ENCODE measurements at places on chromosomes 1 and 21.

- H3K36me3 ChIP-seq: peaks cover 25% of the 10 kb centered on the region
- peak overlapping the region; percentile 11 for H3K27ac ChIP-seq
- no peak overlapping the region for H3K4me3 ChIP-seq
- no peaks in the 10 kb centered on the region for H3K27me3 ChIP-seq
- no peak for DNase-seq
- no peaks in the 10 kb centered on the region for H3K4me1 ChIP-seq
Measured at GRCh38 chr1:155793213-155793612, 63.8 kb downstream of the GON4L start.

- H3K36me3 ChIP-seq: no peaks in the 10 kb centered on the region
- H3K27ac ChIP-seq: no peak overlapping the region
- no peaks in the 10 kb centered on the region for H3K27me3 ChIP-seq
- no peak for DNase-seq
Measured at GRCh38 chr21:34553151-34553952, 41.3 kb upstream of the KCNE1 start.

- no peak overlapping the region for H3K27ac ChIP-seq
- no peaks in the 10 kb centered on the region for H3K27me3 ChIP-seq
- peaks cover 2% of the 10 kb centered on the region for H3K4me1 ChIP-seq
- H3K4me3 ChIP-seq: no peak overlapping the region
Measured at GRCh38 chr1:45456531-45456930, 34.4 kb downstream of the TESK2 start.

DNA sequence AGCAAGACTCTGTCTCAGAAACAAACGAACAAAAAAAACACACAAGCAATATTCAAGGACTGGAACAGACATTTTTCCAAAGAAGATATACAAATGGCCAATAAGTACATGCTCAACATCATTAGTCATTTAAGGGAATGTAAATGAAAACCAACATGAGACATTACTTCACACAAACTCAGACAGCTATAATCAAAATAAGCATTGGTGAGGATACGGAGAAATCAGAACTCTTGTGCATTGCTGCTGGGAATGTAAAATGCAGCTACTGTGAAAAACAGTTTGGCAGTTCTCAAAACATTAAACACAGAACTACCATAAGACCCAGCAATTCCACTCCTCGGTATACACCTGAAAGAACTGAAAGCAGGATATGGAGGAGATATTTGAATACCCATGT lies 15.4 kb downstream of the NOL9 start:
- H3K36me3 ChIP-seq: peaks cover 29% of the 10 kb centered on the region
- DNase-seq: no peak
- no peak overlapping the region for H3K4me3 ChIP-seq
- no peak overlapping the region for H3K27ac ChIP-seq

- no peak overlapping the region for H3K4me3 ChIP-seq
- H3K27me3 ChIP-seq: peaks cover 24% of the 10 kb centered on the region
- DNase-seq: no peak
- H3K27ac ChIP-seq: no peak overlapping the region
- no peaks in the 10 kb centered on the region for H3K4me1 ChIP-seq
- no peaks in the 10 kb centered on the region for H3K36me3 ChIP-seq
Measured at GRCh38 chr1:205350691-205351141, 6.0 kb downstream of the KLHDC8A start.

GRCh38 chr1:27435566-27436203 lies 43.3 kb downstream of the GPR3 start:
- H3K4me1 ChIP-seq: peaks cover 78% of the 10 kb centered on the region
- peak overlapping the region; percentile 55 for H3K4me3 ChIP-seq
- no peaks in the 10 kb centered on the region for H3K27me3 ChIP-seq
- peak overlapping the region; percentile 89 for H3K27ac ChIP-seq

- no peak overlapping the region for H3K4me3 ChIP-seq
- H3K27me3 ChIP-seq: peaks cover 7% of the 10 kb centered on the region
- H3K27ac ChIP-seq: no peak overlapping the region
- DNase-seq: no peak
- no peaks in the 10 kb centered on the region for H3K36me3 ChIP-seq
Measured at GRCh38 chr1:115310581-115311473, 27.2 kb downstream of the NGF start.

DNA sequence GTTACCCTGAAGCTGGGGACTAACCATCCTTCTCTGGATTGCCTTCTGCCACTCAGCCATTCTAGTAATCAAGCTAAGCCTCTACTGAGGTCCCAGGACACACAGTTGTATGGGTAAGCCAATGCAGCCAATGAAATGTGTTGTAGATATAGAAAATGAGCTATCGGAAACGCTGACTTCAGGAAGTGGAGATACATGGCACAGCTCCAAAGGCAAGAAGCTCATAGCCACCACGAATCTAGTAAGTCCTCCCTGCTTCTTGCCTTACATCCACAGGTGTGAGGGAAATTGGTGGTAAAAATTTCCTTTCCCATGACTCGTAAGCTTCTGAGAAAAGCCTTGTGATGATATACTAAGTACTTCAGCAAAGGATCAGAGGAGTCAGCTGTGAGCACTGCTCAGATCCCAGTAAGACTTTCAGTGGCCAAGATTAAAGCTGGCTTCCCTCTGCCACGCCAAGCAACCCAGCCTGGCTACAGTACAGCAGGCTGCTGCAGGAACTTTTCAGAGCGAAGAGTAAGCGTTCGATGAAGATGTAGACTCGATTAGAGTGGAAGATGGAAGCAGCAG lies 117.7 kb downstream of the SIM2 start:
- H3K27ac ChIP-seq: no peak overlapping the region
- H3K4me1 ChIP-seq: no peaks in the 10 kb centered on the region
- no peak overlapping the region for H3K4me3 ChIP-seq
- H3K36me3 ChIP-seq: no peaks in the 10 kb centered on the region

GRCh38 chr1:7127322-7128075 lies 342.2 kb downstream of the CAMTA1 start:
- no peak overlapping the region for H3K27ac ChIP-seq
- H3K27me3 ChIP-seq: peaks cover 10% of the 10 kb centered on the region
- H3K4me1 ChIP-seq: no peaks in the 10 kb centered on the region
- no peak for DNase-seq
- H3K4me3 ChIP-seq: no peak overlapping the region

DNA sequence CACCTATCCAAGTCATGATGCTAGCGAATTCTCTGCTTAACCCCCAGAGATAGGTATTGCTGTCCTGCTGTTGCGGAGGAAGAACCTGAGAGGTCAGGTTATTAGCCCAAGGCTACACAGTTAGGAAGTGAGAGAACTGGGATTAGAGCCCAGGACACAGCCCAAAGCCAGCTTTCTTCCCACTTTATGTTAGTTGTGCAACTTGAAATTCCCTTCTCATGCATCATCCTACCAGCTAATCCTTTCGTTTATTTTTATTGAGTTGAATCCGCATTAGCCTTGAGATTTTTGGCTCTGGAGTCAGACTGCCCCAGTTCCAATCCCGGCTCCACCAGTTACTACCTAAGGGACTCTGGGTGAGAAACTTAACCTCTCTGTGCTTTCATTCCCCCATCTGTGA lies 65.4 kb downstream of the PLEKHA6 start:
- peaks cover 28% of the 10 kb centered on the region for H3K27me3 ChIP-seq
- no peak for DNase-seq
- H3K4me3 ChIP-seq: no peak overlapping the region
- no peak overlapping the region for H3K27ac ChIP-seq
- peaks cover 13% of the 10 kb centered on the region for H3K4me1 ChIP-seq
- no peaks in the 10 kb centered on the region for H3K36me3 ChIP-seq

DNA sequence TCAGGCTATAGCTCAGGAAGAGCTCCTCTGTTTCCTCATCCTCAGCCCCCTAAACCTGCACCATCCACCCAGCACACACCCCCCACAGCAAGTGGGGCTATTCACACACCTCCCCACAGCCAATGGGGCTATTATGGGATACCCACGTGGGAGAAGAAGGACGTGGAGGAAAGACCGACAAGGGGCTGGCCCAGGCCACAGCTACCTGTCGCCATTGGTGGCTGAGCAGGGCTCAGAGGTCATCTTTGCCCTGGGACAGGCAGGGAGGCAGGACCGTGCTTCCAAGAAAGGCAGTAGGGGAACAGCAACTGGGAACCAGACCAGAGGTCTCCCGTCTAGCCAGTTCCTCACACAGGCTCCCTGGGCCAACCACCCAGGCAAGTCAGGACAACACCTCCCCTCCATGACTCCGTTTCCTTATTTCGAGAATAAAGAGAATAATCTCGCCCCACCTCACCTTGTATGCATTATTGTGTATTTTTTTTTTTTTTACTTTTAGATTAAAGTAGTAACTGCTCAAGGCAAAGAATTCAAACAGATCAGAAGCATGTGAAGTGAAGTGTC lies 92.3 kb upstream of the TARDBP start:
- no peak overlapping the region for H3K27ac ChIP-seq
- H3K4me1 ChIP-seq: peaks cover 26% of the 10 kb centered on the region
- H3K36me3 ChIP-seq: no peaks in the 10 kb centered on the region
- peaks cover 57% of the 10 kb centered on the region for H3K27me3 ChIP-seq
- H3K4me3 ChIP-seq: no peak overlapping the region

DNA sequence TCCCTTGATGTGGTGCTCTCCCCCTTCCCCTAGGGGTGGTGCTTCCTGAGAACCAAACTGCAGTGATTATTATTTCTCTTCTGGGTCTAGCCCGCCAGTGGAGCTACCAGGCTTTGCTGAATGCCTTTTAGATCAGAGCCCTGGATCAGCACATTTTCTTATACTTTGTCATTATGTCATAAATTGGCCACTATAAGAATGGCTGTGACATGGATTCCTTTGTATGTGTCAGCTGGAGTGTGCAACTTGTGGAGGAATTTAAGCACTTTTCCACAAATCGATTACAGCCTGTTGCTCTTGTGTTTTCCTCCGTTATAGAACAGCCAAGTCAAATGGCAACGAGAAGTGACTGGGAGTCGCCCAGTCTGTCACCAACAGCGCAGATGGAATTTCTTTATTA lies 273.3 kb downstream of the DUSP10 start:
- no peaks in the 10 kb centered on the region for H3K4me1 ChIP-seq
- no peak for DNase-seq
- H3K27ac ChIP-seq: no peak overlapping the region
- no peak overlapping the region for H3K4me3 ChIP-seq
- H3K27me3 ChIP-seq: peaks cover 20% of the 10 kb centered on the region

DNA sequence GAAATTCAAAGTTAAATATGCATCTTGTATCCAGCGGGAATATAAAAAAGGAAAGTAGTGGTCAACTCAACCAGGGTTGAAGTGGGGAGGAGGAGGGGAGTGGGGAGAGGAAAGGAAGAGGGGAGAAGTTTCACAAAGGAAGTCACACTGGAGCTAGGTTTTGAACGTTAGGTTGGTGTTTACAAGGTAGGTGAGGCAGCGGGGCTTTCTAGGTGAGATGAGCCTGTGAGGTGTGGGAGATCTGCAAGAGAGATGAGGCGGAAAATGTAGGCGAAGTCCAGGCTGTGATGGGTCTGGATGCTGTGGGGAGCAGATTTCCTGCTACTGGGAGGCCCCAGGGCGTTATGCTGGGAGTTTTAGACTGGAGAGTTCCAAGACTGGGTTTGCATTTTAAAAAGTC lies 36.1 kb upstream of the IL20 start:
- H3K4me1 ChIP-seq: peaks cover 70% of the 10 kb centered on the region
- H3K27ac ChIP-seq: peak overlapping the region; percentile 92
- DNase-seq: peak; percentile 33
- H3K4me3 ChIP-seq: peak overlapping the region; percentile 53
- H3K36me3 ChIP-seq: no peaks in the 10 kb centered on the region
- peaks cover 4% of the 10 kb centered on the region for H3K27me3 ChIP-seq

DNA sequence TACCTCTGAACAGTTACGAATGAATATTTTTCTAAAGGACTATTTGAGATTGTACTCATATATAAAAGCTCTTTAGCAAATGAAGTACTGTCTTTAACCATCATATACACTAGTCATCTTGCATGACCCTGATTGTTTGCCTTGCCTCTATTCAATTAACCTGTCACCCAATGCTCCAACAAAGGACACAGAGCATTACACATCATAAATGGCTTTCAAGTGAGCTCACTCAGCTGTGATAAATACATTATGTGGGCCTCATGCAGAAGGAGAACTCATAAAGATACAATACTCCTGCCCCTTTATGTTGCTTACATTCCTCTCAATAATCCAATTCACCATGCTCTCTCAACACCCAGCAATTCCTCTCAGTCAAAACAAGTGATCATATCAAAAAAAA lies 993.0 kb upstream of the PRMT6 start:
- no peak overlapping the region for H3K27ac ChIP-seq
- H3K36me3 ChIP-seq: no peaks in the 10 kb centered on the region
- DNase-seq: no peak
- H3K4me1 ChIP-seq: no peaks in the 10 kb centered on the region
- H3K27me3 ChIP-seq: no peaks in the 10 kb centered on the region

- H3K36me3 ChIP-seq: no peaks in the 10 kb centered on the region
- H3K27me3 ChIP-seq: peaks cover 10% of the 10 kb centered on the region
- H3K4me3 ChIP-seq: no peak overlapping the region
- H3K4me1 ChIP-seq: peaks cover 8% of the 10 kb centered on the region
- DNase-seq: no peak
- H3K27ac ChIP-seq: no peak overlapping the region
Measured at GRCh38 chr1:172929006-172929405, 121.7 kb downstream of the TNFSF18 start.

DNA sequence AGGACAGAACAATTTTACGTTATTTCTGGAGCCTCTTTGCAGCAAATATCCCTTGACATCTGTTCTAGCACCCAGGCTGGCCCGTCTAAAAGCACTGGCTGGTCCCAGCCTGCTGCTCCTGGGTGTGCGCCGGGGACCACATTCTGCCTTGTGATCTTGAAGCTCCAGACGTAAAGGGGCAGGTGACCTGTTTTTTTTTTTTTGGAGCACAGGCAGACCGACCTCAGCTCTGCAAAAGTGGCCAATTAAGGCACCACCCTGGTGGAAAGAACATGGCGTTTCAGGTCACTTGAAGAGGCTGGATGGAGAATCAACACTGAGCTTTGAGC lies 13.8 kb upstream of the CAMTA1 start:
- H3K4me1 ChIP-seq: peaks cover 3% of the 10 kb centered on the region
- no peaks in the 10 kb centered on the region for H3K36me3 ChIP-seq
- H3K27ac ChIP-seq: no peak overlapping the region
- H3K4me3 ChIP-seq: no peak overlapping the region
- H3K27me3 ChIP-seq: peaks cover 10% of the 10 kb centered on the region

GRCh38 chr1:246760422-246761347 lies 36.5 kb downstream of the SCCPDH start:
- no peak for DNase-seq
- no peak overlapping the region for H3K4me3 ChIP-seq

GRCh38 chr1:222042120-222042519 lies 300.2 kb upstream of the DUSP10 start:
- no peaks in the 10 kb centered on the region for H3K36me3 ChIP-seq
- H3K27ac ChIP-seq: no peak overlapping the region
- no peaks in the 10 kb centered on the region for H3K27me3 ChIP-seq
- no peaks in the 10 kb centered on the region for H3K4me1 ChIP-seq
- H3K4me3 ChIP-seq: no peak overlapping the region

- no peak overlapping the region for H3K27ac ChIP-seq
- no peak for DNase-seq
- no peaks in the 10 kb centered on the region for H3K4me1 ChIP-seq
- no peaks in the 10 kb centered on the region for H3K36me3 ChIP-seq
- H3K27me3 ChIP-seq: no peaks in the 10 kb centered on the region
Measured at GRCh38 chr1:163540727-163541126, 219.0 kb downstream of the NUF2 start.

- no peaks in the 10 kb centered on the region for H3K27me3 ChIP-seq
- peaks cover 21% of the 10 kb centered on the region for H3K36me3 ChIP-seq
- peaks cover 62% of the 10 kb centered on the region for H3K4me1 ChIP-seq
Measured at GRCh38 chr1:66931590-66931989, 6.8 kb downstream of the MIER1 start.
